ENCODE measurements at places on chromosomes 11 and 22.

GRCh38 chr11:57116654-57117053 lies 65.1 kb upstream of the LRRC55 start:
- no peak for DNase-seq

GRCh38 chr11:37718431-37718999 lies 1120.5 kb upstream of the RAG2 start:
- no peak for DNase-seq

DNA sequence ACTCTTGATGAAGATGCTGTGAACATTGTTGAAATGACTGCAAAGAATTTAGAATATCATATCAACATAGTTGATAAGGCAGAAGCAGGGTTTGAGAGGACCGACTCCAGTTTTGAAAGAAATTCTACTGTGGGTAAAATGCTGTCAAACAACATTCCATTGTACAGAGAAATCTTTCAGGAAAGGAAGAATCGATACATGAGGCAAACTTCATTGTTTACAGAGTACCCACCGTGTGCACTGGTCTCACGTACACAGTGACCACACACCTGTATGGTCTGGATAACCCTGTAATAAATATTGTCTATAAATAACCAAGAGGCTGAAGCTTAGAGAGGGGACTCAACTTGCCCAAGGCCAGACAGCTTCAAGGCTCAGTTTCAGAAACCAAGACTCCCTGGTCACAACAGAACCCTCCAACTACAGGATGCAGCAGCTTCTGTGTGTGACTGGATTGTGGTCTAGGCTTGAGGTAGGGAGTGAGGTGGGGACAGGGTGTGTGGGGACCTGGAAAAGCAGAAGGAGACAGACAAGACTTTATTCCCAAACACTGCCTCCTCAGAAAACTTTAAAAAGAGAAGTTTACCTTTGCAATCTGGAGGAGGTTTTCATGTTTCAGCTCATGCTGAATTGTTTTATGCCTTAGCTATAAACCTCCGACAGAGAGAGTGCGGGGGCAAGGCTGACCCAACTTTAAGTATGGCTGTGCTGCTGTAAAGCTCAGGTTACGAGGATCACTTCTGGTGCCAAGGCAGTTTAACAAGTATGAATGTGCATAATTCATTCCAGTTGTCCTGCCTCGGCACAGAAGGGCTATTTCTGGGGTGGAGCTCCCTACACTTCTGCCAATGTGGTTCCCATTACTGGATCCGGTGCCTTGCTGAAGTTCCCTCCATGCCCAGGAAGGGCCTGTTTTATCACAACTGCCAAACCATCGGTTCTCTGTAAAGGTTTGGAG lies 372.6 kb upstream of the NARS2 start:
- no peak for DNase-seq

DNA sequence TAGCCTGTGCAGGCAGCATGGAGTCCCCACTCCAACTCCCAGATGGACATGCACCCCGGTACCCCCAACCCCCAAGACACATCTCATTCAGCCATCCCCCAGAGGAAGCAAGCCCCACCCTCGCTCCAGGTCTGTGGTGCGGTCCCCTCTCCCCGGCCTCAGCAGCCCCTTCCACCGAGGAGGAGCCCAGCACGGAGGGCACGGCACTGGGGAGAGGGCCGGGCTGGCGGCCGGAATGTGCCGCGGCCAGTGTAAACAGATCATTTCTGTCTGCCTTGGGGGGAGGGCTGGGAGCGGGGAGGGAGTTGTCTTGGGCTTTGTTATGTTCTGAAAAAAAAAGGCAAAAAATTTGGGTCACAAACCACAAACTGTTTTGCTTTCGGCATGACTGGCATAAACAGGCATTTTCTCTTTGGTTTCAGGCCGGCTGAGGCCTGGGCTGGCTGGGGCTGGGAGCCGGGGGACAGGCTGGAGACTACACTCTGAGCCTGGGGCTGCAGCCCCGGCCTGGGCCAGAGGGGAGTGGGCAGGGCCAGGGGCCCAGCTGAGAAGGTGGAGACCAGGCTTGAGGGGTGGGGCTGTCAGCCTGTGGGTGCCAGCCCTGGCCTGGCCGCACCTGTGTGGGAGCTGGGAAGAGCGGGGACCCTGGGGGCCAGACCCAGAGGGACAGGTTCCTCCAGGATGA lies 16.8 kb downstream of the IGF2 start:
- DNase-seq, result no peak

- no peak for DNase-seq
Observed at GRCh38 chr11:111598559-111598958, 3.7 kb upstream of the SIK2 start.

DNA sequence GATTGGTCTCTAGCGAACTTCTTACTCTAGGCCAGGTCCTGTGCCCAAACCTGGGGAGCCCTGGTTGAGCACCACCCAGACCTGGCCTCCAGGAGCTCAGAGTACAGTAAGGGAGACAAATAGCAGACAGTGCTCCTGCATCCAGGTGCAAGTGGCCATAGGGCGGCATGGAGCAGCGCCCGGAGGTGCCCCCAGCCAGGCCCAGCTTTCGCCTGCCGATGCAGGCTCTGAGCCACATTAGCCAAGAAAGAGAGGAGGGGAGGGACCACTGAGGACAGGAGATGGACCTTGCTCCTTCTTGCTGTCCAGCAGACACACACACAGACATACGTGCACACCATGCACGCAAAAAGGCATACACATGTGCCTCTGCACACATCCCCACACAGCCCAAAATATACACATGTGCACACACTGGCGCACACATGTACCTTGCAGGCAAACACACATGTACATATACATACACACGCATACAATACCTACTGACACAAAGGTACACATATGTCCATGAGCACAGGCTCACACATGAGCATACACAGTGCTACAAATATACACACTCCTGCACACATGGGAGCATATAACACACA lies 68.7 kb upstream of the FGF3 start:
- no peak for DNase-seq

DNA sequence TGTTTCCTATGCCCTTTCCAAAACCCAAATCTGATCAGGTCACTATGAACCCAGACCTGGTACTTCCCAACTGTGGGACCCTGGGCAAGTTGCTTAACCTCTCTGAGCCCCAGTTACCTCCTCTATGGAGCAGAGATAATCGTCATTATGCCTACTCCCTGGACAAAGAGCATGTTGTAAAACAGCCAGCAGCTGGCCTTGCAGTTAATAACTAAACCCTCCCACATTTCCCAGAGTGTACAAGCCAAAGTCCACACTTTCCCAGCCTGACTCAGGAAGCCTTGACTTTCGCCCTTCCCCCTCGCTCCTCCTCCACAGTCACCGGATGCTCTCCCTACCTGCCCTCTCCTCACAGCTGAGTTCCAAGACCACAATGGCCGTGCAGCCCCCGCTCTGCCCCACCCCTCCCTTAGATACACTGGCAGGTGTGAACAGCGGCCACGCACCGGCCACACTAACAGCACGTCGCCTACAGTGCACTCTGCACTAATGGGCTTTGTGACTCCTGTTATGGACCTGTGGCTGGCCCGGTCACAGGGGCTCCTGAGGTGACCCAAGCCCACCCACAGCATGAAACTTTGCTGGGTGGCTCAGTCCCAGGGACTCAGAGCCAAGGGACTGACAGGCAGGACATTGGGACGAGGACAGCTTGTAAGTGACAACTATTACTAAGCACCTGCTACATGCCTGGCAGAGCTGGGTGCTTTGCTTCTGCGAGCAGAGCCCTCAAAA lies 15.6 kb upstream of the MFNG start:
- DNase-seq, result no peak

DNA sequence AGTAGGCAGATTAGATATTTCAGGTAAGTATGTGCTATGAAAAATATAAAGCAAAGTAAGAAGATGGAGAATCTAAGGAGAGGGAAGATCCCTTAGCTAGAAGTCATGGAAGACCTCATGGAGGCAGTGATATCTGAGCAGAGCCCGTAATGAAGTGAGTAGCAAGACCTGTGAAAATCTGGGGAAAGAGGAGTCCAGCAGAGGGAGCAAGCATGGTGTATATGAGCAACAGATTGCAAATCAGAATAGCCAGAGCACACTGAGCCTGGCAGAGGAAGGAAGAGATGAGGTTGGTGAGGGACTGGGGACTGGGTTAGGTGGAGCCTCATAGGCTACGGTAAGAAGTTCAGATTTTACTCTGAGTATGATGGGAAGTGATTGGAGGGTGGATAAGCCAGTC lies 9.4 kb downstream of the LHFPL7 start:
- no peak for DNase-seq

- no peak for DNase-seq
Observed at GRCh38 chr11:122744357-122744756, 88.8 kb downstream of the UBASH3B start.

- DNase-seq, result no peak
Observed at GRCh38 chr11:126824035-126824607, 176.4 kb downstream of the KIRREL3 start.

- peak; percentile 27 for DNase-seq
Observed at GRCh38 chr11:72584293-72584938, 89.8 kb downstream of the PDE2A start.

DNA sequence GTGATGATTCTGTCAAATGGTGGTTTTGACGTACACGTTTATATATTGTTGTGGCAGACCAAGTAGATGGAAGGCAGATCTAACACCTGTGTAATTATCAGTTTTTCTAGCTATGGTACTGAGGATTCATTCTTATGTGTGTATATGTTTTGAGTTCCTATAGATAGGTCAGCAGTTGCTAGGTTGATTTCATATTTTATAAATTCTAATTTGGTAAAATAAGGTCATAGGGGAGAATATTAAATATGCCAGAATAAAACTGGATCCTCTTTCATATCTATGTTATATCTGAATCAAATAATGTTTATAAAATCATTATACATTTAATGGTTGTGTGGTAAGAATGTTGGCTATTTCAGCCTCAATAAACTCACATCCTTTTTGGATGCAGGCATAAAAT lies 27.6 kb downstream of the HIPK3 start:
- no peak for DNase-seq

- no peak for DNase-seq
Observed at GRCh38 chr11:60344146-60344545, 17.1 kb downstream of the MS4A6E start.

DNA sequence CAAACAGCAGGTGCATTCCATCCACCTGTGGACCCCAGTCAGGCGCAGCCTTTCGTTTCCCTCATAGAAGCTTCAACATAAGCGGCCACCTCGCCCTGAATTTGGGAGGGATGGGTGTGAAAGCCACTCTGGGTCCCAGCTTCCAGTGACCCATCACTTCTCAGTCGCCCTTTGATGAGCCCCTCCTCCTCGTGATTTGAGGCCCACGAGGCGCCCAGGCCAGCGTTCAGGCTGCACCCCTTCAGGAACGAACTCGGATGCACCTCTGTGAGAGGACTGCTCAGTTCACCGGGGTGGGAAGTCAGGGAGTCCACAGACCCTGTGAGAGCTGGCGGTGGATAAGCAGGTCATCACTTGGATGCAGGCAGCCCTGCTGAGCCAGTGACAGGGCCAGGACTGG lies 1118.2 kb downstream of the BRD1 start:
- DNase-seq, result no peak

DNA sequence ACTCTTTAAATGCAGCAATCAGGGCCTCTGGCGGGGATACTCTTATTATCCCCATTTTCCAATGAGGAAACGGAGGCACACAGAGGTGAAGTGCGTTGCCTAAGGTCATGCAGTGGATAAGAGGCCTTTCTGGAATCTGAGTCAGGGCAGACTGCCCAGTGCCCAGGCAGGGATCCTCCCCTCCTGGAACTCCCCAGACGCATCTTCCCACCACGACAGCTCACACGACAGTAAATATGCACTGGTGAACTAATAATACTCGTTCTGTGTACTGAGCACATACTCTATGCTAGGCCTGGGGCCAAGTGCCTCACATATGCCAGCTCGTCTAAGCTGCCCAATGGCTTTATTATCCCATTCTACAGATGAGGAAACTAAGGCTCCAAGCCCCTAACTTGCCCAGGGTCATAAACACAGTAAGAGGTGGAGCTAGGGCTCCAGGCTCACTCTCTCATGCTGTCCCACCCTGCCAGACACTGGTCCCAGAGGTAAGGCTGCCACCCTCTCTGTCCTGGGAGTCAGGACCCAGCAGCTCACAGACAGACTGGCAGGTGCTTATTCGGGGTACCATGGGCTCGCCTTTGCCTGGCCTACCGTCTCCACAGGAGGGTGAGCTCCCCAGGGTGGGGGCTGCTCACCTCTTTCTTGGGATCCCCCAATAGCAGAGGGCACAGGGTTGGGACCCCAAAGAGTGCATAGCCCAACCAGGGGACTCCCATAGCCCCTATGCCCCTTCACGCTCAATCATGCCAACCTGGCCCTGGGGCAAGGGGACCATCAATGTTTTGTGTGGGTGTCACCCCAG lies 2.3 kb downstream of the IL2RB start:
- DNase-seq, result no peak

- no peak for DNase-seq
Observed at GRCh38 chr22:24521791-24522245, 26.7 kb downstream of the UPB1 start.

DNA sequence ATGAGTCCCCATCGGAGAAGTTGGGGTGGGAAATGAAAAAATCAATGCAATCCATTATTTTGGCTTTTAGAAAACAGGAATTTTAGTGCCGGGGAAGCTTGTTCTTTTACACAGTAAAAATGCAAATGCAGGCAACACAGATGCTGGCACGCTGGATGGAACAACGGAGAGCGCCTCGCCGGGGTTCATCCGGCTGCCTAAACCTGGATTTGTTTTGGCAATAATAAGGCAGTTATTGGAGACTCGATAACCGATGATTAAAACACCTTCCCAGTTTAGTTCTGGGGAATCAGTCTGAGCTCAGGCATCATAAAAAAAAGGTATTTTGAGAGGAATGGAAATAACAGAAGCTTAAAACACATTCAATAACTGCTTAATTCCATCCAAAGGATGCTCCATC lies 2.9 kb downstream of the DSCAML1 start:
- no peak for DNase-seq

DNA sequence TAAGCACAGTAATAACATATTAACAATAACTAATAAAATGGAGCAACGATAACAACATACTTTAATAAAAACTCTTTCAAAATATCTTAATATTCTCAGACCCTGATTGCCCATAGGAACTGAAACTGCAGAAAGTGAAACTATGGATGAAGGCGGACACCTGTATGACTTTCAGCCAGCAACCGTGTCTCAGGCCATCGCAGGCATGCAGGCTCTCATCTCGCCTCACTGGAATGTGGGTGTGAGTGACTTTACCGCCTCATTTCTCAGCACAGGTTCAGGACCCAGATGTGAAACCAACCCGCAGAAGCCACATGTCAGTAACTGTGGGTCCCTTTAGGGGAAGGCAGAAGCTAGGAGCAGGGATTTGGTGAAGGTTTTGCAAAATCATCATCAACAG lies 539.1 kb downstream of the FAM181B start:
- DNase-seq, result no peak

DNA sequence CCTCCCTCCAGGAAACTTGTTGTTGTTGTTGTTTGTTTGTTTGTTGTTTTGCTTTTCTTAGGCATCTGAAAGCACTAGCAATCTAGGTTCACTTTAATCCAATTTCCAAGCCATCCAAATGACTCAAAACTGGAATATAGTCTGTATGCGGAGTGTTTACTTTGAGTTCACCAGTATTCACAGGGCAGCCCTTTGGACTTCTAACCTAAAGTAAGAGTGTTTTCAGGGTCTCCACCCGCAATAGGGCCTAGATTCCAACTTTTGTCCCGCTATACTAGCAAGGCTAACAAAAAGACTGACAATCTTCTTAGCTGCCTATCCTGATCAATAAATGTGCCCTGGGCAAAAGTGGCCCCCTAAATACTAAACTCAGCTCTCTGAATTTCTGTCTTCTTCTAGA lies 13.6 kb downstream of the PGM2L1 start:
- no peak for DNase-seq
